ENCODE measurements at places on chromosomes 16 and 17.
A peak's percentile ranks its signal among the peaks of the same experiment; 100 is the strongest.

DNA sequence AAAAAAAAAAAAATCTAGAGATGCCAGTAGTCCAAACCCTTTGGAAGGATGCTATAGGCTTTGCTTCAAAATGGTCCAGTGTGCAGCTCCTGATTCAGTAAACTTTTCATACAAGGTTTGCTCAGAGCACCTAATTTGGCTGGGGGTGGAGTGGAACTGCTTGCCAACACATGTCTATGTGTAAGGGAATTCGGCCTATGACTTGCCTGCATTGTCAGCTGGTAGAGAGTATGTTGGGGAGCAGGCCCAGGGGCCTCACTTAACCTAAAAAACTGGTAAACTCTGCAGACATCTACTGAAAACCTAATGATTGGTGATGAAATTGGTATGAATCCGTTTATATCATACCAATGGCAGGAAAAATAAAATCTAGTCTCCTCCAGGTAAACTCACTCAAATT lies 1.5 kb upstream of the MFSD6L start:
- DNase-seq: no peak

DNA sequence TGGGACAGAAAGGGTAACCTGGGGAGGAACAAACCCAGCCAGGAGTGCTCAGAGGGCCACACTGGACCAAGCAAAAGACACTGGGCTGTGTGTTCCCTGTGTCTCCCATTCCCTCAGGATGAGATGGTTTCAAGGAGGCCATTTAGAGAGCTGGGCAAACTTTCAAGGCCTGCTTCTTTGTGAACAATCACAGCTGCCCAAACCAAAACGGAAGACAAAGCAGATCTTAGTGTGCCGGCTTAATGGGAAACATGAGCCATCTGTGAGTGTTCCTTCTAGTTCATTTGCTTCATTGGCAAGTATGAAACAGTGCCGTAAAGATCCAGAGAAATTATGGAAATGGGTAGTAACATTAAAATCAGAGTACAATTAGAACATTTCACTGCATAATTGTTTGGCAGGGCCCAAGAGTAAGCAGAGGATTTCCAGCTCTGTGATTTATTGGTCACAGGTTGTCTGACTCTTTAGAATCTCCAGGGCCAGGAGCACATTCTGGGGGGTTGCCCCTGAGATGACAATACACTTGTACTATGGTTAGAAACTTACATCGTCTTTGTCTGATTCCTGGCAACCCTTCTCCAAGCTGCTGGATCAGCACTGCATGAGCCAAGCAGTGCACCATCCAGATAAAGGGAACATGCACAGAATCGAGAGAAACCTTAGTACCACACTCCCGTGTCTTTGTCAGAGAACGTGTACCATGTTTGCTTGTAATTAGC lies 412.1 kb downstream of the RBFOX1 start:
- DNase-seq: no peak

DNA sequence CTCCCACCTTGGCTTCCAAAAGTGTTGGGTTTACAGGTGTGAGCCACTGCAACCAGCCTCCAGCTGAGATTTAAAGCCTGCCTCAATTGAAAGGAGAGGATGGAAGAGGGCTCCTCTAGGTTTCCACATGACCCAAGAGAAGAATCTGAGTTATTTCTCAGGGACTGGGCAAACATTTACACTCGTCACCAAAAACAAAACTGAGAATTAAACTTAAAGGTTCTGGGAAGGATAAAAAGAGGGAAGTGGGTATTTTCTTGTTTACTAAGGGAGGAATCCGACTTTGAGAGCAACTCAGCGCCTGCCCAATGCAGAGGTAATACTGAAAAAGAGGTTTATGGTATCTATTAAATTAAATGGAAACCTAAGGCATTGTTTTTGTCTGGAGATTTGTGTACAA lies 13.3 kb downstream of the HOXB1 start:
- no peak for DNase-seq

DNA sequence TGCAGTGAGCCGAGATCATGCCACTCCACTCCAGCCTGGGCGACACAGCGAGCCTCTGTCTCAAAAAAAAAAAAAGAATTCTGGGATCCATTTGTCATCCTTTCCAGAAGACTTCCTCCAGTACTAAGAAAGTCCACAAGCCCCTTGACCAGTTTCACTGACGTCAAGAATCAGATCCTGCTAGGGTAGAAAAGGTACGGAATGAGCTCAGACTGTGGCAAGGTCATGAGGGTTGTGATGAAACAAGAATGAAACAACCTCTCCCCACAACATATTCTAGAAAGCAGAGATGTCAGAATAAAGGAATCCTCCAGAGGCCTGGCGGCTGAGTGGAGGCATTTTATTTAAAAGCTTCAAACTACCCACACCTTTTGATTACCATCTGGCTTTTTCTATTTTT lies 29.9 kb downstream of the TRAF4 start:
- no peak for DNase-seq

- DNase-seq: no peak
Observed at GRCh38 chr16:57757883-57758282, 22.3 kb downstream of the KATNB1 start.

GRCh38 chr17:13230350-13231264 lies 212.8 kb upstream of the ELAC2 start:
- no peak for DNase-seq

DNA sequence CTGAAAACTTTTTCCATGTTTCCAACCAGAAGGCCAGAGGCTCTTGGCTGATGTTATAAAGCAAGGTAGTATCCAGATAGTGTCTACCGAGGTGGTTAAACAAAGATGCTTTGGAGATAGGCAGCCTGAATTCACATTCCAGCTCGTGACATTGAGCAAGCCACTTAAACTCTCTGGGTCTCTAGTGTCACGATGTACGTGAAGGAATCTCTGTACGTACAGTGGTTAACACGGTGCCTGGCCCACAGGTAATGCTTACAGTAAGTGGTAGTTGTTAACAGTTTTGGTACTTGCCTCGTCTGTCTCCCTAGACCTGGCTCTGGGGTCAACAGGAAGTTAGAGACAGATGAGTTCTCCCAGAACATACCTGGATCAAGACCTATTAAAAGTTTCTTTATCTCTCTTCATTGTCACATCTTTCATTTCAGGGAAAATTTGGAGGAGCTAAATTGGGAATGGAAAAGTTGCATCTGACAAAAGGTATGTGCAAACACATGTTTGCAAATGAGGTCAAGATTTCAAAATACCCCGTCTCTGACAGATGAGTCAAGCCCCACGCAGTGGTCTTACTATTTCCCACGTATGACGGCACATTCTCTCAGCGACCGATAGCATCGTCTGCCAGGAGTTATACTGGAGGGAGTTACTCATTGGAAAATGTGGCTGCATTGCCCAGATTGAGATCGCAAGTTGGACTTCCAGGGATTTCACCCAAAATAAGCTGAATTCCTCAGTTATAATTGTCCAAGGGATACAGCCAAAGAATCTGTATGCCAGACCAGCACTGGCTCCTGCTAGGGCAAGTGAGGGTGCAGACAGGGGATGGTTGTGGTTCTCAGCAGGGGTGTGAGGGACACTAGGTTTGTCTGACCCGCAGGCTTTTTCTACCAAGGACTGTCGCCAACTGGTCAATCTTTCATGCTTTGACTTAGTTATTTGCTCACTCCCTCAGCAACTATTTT lies 18.9 kb upstream of the MYH10 start:
- DNase-seq: no peak

GRCh38 chr16:5004311-5004710 lies 29.4 kb downstream of the NAGPA start:
- DNase-seq: no peak

DNA sequence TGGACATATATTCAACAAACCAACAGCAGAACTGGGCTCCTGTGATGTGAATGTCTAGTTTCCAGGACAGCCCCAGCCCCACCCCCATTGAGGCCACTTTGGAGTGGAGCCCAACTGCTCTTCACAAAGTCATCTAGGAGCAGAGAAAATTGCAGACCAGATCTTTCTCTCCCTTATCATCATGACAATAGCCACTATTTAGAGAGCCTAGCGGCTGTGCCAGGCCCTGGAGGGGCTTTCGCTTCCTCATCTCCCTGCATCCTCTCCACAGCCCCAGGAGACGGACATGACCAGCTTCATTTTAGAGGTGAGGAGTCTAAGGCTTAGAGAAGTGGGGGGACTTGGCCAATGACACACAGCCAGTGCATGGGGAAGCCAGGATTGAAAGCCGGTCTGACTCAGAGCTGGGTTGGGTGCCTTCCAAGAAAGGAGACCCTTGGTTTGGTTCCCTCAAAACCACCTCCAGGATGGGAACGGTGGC lies 1.4 kb downstream of the PRSS8 start:
- DNase-seq: no peak

DNA sequence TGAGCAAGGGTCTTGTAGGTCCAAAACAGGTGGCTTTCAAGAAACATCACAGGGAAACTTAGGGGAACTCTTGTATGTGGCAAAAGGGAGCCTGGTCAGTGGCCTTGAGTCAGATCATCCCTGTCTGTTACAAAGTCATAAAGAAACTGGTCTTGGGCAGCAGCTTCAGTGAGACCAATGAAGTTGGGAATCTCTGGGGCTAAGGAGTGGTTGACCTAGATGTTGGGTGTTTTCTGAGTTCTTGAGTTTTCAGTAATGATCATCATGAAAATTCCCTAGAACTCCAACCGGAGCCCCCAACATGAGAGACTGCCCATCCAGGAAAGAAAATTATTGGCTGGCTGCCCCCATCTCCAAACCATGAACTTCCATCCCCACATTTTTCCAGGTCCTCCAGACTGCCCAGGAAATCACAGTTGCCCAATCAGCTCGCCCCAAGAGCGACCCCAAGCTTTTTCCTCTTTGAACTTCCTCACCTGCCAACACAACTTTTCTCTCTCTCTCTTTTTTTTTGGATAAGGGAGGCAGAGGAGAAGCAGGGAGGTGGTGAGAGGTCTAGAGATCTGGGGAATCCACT lies 3.9 kb downstream of the CCR7 start:
- DNase-seq: no peak

GRCh38 chr17:27244491-27245223 lies 49.3 kb upstream of the WSB1 start:
- DNase-seq: no peak

- DNase-seq: peak; percentile 84
Observed at GRCh38 chr16:88686439-88687253, at the start of gene SNAI3. SNAI3 (minus strand) TSS chr16:88686507; CDS start chr16:88686406, 101 bp downstream.

GRCh38 chr17:79741751-79742588 lies 11.2 kb downstream of the ENPP7 start:
- peak; percentile 76 for DNase-seq

DNA sequence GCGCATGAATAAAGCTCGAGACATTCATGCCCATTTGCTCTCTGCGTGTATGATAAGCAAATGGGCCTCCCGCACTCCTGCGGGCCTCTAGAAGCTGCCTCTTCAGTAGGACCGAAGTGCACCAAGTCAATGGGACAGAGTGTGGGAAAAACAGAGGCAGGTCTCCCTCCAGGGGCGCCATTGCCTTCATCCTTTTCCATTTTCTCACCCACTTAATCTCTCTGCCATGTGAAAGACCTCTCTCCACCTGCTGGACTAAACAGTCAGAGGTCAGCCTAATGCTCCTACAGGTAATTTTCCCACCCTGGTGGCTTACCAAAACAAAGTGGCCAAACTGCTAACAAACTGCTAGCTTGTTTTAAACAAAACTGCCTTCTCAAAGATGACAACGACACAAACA lies 210.9 kb downstream of the ZFHX3 start:
- DNase-seq: no peak

- DNase-seq: no peak
Observed at GRCh38 chr17:46944931-46945330, 22.0 kb downstream of the GOSR2 start.

Data from CD4-positive, alpha-beta memory T cell (primary cell).